ENCODE measurements at places on chromosomes 5 and 9.

DNA sequence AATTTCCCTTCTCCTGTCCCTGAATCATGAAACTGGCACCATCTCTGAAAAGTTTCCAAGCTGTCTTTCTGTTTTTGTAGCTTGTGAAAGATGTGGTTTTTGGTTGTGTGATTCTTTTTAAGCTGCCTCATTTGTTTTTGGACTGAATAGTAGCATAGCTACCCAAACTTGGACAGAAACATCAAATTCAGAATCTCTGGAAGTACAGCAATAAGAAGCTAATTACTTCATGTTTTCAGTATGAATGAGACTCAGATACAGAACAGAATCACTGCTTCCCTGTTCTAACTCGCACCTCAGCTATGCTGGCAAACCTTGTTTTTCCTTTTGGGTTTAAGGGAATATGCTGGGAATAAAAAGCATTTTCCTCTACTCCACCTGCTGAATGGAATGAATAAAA, 101.0 kb downstream of the FGF1 start:
- DNase-seq, result no peak

DNA sequence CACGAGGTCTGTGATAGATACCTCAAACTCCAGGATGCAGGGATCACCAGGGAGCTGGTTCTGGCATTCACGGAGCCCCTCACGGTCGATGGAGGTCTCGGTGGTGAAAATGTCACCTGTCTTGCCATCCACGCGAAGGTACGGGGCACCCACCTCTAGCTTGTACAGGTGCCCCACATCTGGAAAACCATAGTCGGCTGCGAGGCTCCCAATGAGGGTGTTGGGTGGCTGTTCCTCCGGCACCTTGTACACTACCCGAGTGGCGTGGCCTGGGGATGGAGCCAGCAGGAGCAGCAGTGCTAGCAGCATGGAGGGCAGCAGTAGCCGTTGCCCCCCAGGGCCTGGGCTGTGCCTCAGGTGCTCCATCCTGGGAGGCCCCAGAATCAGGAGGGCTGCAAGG, 9.2 kb downstream of the PCDH1 start:
- DNase-seq, result no peak

DNA sequence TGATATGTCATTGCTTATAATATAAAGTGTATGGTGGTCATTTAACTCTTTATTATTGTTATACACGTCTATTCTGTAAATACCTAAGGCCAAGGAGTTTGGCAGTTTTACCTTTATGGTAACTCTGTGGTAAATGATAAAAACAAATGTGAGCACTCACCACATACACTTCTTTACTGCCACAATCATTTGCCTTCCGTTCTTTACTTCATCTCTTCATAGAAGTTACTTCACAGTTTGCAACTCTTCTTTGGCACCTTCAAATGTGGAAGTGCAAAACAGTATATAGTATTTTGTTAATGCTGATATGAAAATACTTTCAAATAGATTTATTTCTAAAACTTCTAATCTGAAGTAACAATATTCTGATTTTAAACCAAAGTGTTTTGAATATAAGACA, 4.4 kb upstream of the MEF2C start:
- no peak for DNase-seq

DNA sequence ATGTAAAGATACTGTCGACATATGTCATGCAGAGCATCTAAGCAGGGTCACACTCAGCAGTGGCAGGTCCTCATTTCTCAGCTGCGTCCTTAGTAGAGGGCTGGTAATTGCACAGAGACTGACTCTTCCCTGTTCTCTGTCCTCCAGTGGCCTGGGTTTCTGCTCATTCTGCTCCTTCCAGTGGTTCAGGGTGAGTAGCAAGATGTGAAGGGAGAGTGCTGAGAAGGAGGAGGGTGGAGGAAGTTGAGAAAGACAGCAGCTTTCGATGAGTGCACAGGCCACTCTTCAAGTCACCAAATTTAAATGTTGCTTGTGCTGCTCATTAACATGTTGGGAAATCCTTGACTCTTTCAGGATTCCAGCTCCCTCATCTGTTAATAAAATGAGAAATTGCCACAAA, 203.9 kb downstream of the FBXL7 start:
- DNase-seq, result no peak
